GM23338 (cell line): ENCODE measurements at places on chromosomes 13 and 19. TPM values are rescaled to one million over a fixed set of nuclear protein-coding genes. Genes with fewer than 3 reads are reported as not detected.

The ISYNA1 gene
- total RNA-seq, result 199 and 208 TPM in 2 replicates

The PSG11 gene
- not detected in 2 replicates for total RNA-seq

The ZNF865 gene
- 10.3 and 12.1 TPM in 2 replicates for total RNA-seq

The FAM216B gene
- not detected in 2 replicates for total RNA-seq

The USE1 gene
- total RNA-seq, result 13.7 and 15.5 TPM in 2 replicates

The ACER1 gene
- not detected in 2 replicates for total RNA-seq

The CCNA1 gene
- 7.4 and 8.1 TPM in 2 replicates for total RNA-seq

The DACH1 gene
- 0.39 and 0.45 TPM in 2 replicates for total RNA-seq

The SYCN gene
- not detected in 2 replicates for total RNA-seq

The BRCA2 gene
- 22.4 and 28.6 TPM in 2 replicates for total RNA-seq

The KLK10 gene
- total RNA-seq, result 4.9 and 6.6 TPM in 2 replicates

The ELL gene
- 16.2 and 20.1 TPM in 2 replicates for total RNA-seq

The FBN3 gene
- total RNA-seq, result 34.7 and 54.5 TPM in 2 replicates

The IGFLR1 gene
- total RNA-seq, result 7.8 and 14.4 TPM in 2 replicates

The ZNF433 gene
- 2.0 and 9.8 TPM in 2 replicates for total RNA-seq

The PCDH20 gene
- total RNA-seq, result 2.6 and 2.8 TPM in 2 replicates

The KLK15 gene
- total RNA-seq, result not detected in 2 replicates
